ENCODE measurements at places on chromosomes 5 and 9.

DNA sequence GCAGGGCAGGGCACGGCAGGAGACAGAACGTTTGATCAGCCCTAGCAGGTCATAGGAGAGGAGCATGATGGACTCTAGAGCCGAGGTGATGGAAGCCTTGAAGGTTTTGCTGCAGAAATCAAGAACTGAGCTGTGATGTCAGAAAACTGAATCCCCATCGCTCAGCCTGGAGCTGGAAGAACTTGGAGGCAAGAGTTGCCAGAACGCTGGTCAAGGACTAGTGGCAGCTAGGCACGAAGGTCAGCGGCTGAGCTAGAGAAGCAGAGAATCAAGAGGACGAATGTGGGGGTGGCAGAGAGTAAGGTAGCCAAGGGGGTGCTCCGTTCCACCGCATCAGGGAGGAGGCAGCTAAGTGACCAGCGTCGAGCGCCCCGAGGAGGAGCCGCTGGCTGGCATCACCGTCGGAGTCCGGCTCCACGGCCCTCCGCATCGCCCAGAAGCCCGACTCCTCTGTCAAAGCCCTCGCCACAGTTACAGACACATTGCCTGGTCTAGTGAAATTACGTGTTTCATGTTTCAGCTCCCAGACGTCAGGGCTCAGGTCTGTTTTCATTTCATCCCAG, 1.2 kb upstream of the GALNT10 start:
- no peak for DNase-seq

GRCh38 chr5:151707567-151707966, 20.9 kb upstream of the SPARC start:
- no peak for DNase-seq

DNA sequence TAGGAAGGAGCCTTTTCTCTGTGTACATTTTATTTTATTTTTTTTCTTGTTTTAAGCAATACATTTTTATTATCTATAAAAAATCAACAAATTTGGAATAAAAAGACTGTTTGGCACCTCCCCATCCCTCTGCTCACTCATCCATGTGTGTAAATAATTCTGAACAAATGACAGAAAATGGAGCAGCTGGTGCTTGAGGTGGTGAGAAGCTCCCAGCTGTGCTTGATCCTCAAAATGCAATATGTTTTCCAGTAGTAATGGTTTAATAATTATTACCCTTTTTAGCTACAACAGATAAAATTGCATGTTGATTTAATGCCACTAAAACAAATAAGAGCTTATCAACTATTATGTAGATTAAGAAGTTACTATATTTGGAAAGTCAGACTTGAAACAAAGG, 132.5 kb downstream of the CDH18 start:
- no peak for DNase-seq

DNA sequence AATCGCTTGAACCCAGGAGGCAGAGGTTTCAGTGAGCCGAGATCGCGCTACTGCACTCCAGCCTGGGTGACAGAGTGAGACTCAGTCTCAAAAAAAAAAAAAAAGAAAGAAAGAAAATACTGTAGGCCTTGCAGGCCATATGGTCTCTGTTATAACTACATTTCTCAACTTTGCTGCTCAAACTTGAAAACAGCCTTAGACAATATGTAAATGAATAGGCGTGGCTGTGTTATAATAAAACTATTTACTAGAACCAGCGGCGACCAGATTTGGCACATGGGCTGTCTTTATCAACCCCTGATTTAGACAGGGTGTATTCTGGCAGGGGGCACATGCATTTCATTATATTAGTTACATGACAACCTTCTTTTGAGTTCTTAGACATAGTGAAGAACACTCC, 130.0 kb downstream of the C9orf152 start:
- DNase-seq: no peak

GRCh38 chr5:66438087-66438486, 158.1 kb upstream of the MAST4 start:
- DNase-seq: no peak

DNA sequence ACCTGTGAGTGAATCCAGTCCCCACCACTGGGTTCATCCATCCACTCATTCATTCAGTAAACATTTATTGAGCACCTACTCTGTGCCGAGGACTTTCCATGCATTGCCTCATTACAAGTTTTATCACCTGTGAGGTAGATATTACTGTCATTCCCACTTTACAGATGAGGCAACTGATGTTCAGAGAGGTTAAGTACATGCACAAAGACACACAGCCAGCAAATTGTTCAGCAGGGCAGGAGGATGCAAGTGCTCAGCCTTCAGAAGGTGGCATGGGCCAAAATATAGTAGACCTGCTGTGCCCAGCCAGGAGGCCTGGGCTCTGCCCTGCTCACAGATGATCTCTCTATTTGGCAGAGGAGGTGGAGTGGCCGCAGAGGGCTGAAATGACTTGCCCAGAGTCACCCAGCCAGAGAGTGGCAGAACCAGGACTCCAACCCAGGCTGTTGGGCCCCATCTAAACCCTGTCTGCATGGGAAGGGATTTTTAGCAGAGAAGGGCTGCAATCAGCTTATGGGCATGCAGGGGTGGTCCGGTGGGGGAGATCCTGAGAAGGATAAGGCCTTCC, 7.6 kb upstream of the NEURL1B start:
- no peak for DNase-seq

DNA sequence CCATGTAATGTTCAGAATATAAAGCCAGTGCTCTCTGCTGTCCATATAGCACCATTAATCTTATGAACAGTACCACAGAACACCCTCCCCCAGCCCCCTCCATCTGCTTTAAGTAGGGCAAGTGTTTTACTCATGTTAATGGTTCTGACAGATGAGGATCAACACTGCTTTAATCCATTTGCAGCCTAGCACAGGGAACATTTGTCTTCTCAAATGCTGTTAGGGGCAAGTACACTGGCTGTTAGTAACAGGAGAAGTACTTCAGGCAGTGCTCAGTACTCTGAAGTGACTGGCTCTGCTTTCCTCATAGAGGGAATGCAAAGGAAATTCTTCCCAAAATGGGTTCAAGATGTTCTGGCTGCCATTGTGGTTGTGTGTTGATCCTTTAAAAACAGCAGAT, 202.6 kb downstream of the DCP2 start:
- no peak for DNase-seq

DNA sequence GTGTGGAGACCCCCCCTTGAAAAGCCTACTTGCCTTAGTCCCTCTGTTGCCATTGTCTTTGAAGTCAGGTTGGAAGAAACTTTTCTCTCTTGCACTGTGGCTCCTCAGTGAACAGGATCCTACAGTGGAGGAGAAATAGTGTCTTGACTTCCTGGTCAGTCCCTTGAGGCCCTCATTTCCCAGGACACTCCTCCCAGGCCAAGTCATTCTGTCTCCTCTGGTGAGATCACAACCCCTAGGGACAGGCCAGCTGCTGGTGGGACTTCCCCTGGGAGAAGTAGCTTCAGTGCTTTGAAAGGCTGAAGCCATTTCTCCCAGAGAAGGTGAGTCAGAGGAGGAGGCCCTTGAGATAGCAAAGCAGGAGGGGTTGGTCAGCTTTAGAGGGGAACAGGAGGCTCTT, 10.1 kb upstream of the GRIA1 start:
- DNase-seq: no peak

- DNase-seq: no peak
These were observed 59.1 kb downstream of the ITGA2 start for GRCh38 chr5:53048248-53048647.

- DNase-seq: no peak
These were observed 917.6 kb upstream of the DMAC1 start for GRCh38 chr9:8717146-8717545.

GRCh38 chr5:3122216-3122615, 370.7 kb upstream of the IRX2 start:
- DNase-seq: no peak

GRCh38 chr5:153470736-153471135, 19.7 kb upstream of the GRIA1 start:
- DNase-seq: no peak

DNA sequence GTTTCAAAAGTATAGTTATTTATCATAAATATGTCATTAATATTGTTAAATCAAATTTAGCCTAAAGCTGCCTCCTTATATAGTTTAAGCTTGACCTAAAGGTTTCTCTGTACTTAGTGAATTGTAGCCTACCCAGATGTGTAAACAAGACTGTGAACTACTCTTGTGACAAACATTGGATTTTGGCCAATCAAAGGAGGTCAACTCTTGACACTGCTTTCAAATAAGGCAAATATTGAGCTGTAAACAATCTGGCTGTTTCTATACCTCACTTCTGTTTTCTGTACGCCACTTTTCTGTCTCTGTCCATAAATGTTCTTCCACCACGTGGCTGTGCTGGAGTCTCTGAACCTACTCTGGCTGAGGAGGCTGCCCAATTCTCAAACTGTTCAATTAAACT, 51.2 kb downstream of the FXN start:
- no peak for DNase-seq

DNA sequence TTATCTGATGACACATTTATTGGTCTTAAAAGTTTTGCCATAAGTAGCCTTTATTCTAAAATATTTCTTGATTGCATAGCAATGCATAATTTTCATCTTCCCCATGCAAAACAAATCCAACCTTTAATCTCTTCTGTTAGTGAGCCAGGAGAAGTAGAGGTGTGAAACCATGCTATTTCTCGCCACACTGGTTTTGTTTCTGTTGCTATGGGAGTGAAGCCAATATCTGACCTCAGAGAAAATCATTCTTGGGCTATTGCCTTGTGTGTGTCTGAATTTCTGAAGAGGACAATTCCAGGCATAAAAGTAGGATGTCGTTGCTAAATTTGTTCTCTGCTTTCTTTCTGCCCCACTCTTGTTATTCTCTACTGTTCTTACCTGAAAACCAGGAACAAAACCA, 183.6 kb downstream of the PTTG1 start:
- no peak for DNase-seq

- no peak for DNase-seq
These were observed 33.5 kb downstream of the RAB24 start for GRCh38 chr5:177269976-177270375.

DNA sequence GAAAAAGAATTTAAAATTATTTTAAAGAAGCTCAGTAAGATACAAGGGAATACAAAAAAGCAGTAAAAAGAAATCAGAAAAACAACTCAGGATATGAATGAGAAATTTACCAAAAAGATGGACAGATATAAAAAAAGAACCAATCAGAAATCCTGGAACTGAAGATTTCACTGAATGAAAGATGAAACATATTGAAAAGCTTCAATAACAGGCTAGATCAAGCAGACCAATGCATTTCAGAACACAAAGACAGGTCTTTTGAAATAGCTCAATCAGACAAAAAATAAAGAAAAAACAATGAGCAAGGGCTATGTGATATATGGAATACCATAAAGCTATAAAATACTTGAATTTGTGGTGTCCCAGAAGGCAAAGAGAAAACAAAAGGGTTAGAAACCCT, 322.6 kb upstream of the POU5F2 start:
- no peak for DNase-seq

GRCh38 chr5:54344653-54345052, 34.3 kb upstream of the ARL15 start:
- DNase-seq: no peak

GRCh38 chr5:72140711-72141110, 33.4 kb downstream of the MAP1B start:
- DNase-seq: no peak
